ENCODE measurements at places on chromosomes 12 and 14. TPM values are rescaled to one million over a fixed set of nuclear protein-coding genes. Genes with fewer than 3 reads are reported as not detected.

GRCh38 chr12:68247785-68248184 lies 5.6 kb downstream of the IL22 start:
- no peak overlapping the region for H3K4me3 ChIP-seq
- DNase-seq: no peak
- no peak overlapping the region for H3K27ac ChIP-seq

- DNase-seq: no peak
- H3K4me1 ChIP-seq: peaks cover 5% of the 10 kb centered on the region
- H3K4me3 ChIP-seq: no peak overlapping the region
These were observed 6.1 kb upstream of the GPR132 start for GRCh38 chr14:105071326-105071725.

DNA sequence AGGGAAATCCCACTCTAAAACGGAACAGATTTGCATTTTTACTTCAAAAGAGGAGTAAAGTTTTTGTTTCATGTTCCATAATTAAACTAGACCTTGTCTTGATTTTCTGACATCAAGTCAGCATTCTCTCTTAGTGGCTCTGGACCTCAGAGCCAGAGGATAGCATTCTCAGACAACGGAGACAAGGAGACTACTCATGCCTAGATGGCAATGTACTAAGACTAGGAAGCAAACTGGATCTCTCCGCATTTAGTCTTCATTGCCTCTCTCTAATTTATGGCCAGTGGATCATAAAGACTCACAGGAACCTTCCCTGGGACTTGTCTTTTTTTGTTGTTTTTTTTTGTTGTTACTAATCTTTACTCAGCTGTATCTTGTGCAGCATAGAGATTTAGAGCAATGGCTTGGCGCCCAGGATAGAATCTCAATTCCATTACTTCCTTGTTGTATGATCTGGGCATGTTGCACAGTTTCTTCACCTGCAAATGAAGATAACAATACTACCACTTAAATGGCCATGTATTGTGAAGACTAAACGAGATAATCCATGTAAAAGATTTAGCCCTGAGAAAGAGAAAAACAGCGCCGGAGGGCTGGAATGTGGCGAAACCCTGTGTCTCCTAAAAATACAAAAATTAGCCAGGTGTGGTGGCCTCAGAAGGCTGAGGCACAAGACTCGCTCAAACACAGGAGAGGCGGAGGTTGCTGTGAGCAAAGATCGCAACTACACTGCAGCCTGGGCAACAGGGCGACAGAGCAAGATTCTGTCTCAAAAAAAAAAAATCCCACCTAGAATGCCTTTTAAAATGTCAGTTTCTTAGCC lies 4.0 kb upstream of the GEMIN2 start:
- no peak overlapping the region for H3K4me3 ChIP-seq
- H3K27ac ChIP-seq: no peak overlapping the region
- DNase-seq: no peak
- H3K36me3 ChIP-seq: no peaks in the 10 kb centered on the region
- peaks cover 3% of the 10 kb centered on the region for H3K4me1 ChIP-seq

DNA sequence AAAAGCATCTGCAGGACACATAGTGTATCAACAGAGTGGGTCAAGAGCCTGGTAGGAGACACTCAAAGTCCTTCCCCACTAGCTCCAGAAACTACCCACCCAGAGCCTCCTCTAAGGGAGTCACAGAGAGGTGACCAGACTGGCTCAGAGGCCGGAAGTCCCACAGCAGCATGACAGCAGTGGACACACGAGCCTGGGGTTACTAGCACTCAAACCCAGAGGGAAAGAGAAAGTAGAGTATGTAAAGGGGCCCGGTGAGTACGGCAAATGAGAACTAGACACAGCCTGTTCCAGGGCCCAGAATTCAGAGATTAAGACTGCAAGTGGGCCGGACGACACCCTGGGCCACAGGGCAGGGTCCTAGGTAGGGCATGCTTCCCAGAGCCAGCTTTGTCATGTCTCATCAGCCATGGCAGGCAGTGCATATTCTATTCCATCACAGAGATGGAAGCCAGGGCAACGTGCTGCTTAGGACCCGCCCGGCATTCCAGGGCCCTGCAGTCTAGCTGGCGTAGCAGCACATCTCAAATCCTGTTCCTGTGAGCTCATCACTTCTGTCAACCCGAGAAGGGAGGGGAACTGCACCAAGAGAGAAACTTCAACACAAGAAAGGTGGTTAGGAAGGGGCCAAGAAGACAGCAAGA lies 4.2 kb downstream of the IFFO1 start:
- DNase-seq: no peak
- no peaks in the 10 kb centered on the region for H3K27me3 ChIP-seq

DNA sequence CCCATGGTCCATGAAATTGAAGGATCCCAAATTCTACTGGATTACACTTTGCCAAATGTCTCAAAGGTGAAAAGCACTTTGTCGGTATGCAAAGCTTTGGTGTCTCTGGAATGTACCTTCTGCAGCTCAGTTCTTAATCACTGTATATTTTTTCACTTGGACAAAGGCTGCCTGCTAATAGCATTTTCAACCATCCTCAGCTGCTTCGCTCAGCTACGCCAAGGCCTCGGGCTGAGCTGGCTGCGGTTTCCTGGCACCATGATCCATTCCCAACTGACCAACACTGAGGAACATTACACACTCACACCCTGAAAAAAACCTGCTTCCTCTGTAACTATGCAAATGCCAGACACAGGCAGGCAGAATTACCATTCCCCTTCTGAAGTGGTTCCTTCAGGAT lies 335.2 kb downstream of the DPF3 start:
- DNase-seq: no peak
- H3K36me3 ChIP-seq: no peaks in the 10 kb centered on the region
- H3K27me3 ChIP-seq: peaks cover 2% of the 10 kb centered on the region
- H3K27ac ChIP-seq: no peak overlapping the region
- no peaks in the 10 kb centered on the region for H3K4me1 ChIP-seq

Gene PLCZ1
- total RNA-seq: not detected

Data from endodermal cell (in vitro differentiated cells).